ENCODE measurements at places on chromosomes 2 and 18. TPM values are rescaled to one million over a fixed set of nuclear protein-coding genes. Genes with fewer than 3 reads are reported as not detected.

MC4R gene
- polyA plus RNA-seq, result not detected

BMP10 gene
- polyA plus RNA-seq, result not detected

GATA6 gene
- polyA plus RNA-seq, result 0.65 TPM

CROCC2 gene
- polyA plus RNA-seq, result not detected

SLC40A1 gene
- 0.47 TPM for polyA plus RNA-seq

FSHR gene
- polyA plus RNA-seq, result not detected

KCTD1 gene
- 6.3 TPM for polyA plus RNA-seq

GRB14 gene
- 0.29 TPM for polyA plus RNA-seq

- no peak for DNase-seq
Measured at GRCh38 chr18:57270156-57270555, 82.2 kb upstream of the ST8SIA3 start.

DNA sequence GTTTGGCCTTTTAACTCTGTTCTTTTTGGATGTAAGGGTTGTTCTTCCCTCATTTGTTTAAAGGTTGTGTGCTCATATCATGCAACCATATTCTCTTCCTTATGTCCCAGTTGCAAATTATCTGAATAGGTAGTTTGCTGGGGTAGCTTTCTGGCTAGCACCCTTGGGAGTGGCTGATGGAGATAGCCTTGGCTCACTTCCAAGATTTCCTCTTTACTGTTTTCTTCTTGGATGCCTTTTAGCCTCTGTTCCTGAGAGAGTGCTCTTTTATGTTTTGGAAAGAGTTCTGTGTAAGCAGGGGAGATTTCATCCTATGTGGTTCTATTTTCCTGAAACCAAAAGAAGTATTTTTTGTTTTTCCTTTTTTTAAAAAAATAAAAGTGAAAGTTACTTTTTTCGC is 25.4 kb downstream of the USP14 start:
- no peak for DNase-seq

DNA sequence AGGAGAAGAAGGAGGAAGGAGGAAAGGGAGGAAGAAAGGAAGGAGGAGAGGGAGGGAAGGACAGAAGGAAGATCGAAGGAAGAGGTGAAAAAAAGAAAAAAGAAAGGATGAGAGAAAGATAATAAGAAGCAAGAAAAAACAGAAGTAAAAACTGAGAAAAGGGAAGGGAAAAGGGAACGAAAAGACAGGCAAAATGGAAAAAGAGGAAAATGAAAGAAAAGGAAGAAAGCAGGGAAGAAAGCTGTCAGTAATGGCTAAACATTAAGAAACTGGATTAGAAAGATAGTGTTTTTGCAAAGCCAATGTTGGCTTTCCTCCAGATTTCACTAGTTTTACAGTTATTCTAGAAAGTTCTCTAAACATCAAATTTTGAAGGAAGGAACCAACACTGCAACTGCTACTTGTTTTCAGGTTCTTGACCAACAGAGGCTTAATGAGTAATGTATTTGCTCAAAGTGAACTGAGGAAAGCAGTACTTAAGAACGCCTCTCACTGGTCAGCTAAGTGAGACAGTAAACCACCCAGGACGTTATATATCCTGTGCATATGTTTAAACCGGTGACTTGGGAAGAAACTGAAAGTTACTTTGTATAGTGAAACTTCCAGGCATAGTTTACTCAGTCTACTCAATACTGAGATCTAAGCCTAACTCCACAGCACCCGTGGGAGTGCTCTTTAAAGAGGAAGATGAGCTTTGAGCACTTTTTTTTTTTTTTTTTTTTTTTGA is 286.2 kb upstream of the TRIB2 start:
- no peak for DNase-seq

DNA sequence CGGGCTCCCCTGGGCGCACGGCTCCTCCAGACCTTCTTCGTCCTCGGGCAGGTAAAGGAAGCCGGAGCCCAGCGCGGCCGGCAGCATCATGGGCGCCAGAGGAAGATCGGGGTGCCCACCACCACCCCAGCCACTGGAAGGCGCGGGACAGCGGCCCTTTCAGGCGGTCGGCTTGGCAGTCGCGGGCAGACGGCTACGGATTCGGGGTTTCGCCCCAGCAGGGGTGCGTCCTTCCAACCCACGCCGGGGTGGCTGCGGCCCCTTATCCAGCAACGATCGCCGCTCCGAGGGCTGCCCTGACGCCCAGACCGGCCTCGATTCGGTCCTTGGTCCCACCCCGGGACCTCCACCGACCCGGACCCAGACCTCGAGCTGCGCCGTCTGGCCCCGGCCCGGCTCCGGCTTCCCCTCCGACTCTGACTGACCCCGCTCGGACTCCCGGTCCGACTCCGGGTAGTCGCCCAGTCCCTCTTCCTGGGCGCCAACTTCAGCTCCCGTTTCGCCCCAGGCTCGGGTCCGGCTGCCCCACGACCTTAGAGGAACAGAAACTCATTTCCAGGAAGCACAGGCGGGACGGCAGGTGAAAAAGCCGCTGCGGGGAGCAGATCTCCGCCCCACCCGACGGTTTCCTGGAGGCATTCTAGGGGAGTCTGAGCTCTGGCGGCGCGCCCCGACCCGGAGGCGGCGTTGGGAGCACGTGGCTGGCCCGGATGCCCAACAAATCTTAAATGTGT is 30.2 kb upstream of the SSB start:
- DNase-seq, result no peak

DNA sequence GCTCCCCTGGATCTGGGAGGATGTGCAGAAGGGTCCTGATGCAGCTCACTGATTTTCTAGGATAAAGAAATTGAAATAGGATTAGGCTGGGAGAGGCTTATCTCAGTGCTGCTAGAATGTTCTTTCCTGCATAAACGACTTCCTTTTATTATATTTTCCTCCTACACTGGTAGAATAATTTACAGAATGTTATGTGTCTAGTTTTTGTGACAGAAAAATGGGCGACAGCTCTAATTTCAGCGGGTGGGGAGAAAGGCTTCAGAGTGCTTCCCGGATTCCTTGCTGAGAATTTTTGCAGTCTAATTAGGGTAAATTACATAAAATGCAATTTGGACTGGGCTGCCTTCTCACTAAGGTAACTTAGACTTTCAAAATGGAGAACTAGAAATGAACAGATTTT is 66.2 kb downstream of the SKA1 start:
- no peak for DNase-seq

- no peak for DNase-seq
Measured at GRCh38 chr2:63555931-63556330, 32.3 kb downstream of the WDPCP start.

GRCh38 chr18:47151439-47151838 is 1.1 kb upstream of the HDHD2 start:
- DNase-seq, result no peak

GRCh38 chr2:8431446-8432125 is 250.3 kb upstream of the ID2 start:
- DNase-seq, result no peak

DNA sequence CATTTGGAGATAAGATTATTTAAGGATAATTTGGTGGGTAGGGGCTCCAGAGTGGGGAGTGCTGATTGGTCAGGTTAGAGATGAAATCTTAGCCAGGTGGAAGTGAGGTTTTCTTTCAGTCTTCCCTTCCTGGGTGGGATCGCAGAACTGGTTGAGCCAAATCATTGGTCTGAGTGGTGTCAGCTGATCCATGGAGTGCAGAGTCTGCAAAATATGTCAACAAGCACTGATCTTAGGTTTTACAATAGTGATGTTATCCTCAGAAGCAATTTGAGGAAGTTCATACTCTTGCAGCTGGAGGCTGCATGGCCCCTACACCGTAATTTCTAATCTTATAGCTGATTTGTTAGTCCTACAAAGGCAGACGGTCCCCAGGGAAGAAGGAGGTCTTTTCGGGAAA is 1483.4 kb upstream of the ZEB2 start:
- DNase-seq, result no peak

DNA sequence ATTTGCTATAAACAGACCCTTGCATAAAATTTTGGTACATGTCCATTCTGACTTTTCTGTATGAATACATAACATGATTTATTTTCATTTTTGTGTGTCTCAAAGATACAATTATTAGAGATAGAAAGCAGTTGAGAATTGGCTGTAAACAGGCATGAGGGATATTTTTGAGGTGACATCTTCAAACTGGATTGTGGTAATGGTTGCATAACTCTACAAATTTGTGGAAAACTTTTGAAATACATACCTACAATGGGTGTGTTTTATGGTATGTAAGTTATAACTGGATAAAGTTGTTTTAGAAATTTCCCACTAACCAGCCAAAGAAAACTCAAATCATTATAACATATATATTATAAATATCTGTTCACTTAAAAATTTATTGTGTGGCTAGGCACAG is 39.6 kb downstream of the GREB1L start:
- DNase-seq, result no peak

DNA sequence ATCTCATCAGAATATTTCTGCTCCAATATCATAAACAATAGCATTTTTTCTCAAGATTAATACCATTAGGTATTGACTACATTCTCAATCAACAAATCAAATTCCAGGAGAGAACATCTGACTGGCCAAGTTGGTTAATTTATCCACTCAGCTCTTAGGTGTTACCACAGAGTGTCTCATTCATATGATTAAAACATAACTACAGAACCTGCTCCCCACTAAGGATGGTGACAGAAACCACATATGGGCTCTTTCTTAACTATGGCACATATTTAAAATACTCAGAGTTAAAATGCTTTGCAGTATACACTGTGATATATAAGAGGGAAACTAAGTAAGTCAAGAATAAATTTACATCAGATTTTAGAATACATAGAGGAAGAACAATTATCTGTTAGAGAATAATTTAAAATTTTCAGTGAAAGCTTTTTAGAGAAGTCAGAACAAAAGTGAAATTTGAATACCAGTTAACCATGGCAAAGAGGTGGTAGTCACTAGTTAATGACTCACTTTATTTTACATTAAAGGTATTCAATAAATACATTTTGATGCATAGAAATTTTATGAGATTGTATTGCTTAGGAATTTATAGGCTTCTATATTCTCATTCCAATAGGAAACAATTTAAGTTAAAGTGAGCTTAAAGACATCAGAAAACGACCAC is 1120.8 kb upstream of the TMEFF2 start:
- no peak for DNase-seq

DNA sequence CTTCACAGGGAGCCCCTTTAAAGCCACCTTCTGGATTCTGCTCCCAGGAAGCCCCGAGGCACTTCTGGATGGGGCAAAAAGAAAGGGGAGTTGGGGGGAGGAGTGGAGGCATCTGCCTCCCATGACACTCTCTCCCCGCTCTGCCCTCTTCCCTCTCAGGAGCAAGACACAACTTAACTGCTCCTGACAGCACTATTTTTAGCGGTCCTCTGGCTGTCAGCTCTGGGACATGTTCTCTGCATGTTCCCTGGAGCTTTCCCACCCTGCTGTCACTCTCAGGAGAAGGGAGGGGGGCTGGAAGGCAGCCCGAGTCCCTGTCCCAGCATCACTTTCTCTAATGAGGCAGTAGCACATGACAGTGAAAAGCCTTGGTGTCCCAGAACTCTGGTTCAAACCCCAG is 32.3 kb downstream of the PLB1 start:
- DNase-seq, result no peak

GRCh38 chr18:70074116-70074515 is 126.4 kb upstream of the CD226 start:
- no peak for DNase-seq

GRCh38 chr2:201118961-201119854 is 3.2 kb downstream of the CFLAR start:
- no peak for DNase-seq

DNA sequence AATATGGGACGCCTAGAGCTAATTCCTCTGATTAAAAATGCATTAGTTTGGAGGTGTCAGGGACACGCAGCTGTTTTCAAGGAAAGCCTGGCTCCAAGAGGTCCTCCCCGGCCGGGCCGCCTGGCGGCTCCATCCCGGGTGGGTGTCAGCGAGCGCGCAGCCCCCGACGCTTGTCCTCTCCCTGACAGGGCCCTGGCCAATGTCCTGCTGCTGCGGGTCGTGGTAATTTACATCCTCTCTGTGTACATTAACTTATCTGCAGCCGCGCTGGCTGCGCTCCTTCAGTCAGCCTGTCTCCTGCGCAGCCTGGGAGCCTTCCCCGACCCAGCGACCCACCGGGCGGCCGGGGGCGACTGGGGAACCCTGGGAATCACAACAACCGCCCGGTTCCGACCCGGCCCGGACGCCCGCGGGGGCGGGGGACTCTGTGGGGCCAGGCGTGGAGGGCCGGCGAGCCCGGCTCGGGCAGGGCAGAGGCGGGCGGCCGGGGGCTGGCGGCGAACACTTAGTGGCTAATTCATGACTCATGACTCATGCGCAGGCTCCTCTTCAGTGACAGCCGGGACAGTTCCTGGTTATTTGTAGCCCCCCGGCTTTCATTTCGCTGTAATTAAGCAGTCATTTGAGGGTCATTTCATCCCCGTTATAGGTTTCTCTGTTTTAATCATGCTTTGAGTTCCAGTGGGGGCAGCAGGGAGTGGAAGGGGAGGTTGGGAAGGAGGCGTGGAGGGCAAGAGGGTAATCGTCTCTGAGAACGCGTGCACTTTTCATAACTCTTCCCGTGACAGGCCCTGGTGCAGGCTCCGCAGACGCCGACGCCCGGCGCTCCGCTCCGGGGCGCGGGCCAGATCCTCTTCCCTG is 141.9 kb upstream of the CTAGE1 start:
- no peak for DNase-seq

GRCh38 chr2:113716291-113716690 is 40.2 kb downstream of the SLC35F5 start:
- no peak for DNase-seq

- no peak for DNase-seq
Measured at GRCh38 chr18:10261344-10262276, 192.8 kb upstream of the APCDD1 start.
